Mesenteric fat pad (tissue), 1 donor: ENCODE measurements at places on chromosomes 12 and 14.
A peak's percentile ranks its signal among the peaks of the same experiment; 100 is the strongest.

GRCh38 chr14:92325835-92326234, 2.9 kb downstream of the SLC24A4 start:
- no peak for DNase-seq

DNA sequence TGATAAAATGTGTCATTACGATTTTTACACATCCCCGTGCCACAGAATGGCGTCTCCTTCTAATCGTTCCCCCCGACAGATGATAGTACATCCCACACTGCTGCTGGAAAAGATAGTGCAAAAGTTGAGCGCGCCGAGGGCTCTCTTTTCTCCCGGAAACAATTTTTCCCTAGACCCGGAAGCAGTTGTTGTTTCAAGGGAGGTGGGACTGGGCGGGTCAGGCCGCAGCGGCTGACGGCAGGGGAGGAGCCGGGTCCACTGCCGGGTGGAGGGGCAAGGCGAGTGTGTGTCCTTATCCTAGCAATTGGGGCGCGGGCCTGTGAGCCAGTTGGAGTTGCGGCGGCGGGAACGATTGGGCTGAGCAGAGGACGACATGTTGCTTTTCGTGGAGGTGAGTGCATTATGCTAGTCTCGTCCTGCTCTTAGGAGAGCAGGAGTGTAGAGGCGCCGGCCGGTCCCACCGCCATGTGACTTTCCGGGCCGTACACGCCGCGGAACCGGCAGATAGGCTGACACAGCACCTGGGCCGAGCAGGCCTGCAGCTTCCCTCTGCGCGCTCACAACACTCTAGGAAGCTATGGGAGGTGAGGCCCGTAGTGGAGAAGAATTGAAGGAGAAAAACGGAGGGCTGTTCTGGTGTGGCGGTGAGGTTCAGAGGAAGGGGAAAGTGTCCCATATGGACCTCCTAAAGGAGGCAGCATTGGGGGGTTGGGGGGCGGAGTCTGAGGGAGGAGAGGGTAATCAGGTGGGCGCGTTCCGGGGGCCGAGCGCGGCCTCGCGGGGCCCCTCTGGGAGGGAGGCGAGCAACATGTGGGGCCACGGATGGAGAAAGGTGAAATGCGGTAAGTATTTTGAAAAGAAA, at the start of gene LARP4:
TSS of gene LARP4 (plus strand) at position 248 of the 862 bp plus-strand sequence. CDS start at position 374, 126 bp downstream.
- DNase-seq: peak; percentile 96

GRCh38 chr12:105676694-105677093, 346.2 kb downstream of the C12orf75 start:
- no peak for DNase-seq

DNA sequence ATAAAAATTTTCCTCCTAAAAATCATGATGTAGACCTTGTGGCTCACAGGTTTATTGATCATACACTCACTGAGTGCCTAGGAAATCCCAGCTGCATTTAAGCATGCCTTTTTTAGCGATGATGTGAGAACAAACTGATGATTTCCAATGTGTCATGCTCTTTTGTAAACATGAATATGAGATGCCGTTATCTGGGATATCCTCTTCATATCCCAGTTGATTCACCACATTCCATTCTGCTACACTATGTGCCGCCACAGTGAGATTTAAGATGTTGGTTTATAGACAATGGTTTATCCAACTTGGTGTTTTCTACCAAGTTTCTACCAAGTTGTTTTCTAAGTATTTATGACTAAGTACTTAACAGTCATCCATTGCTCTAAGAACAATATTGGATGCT, 5.2 kb downstream of the OR4E1 start:
- DNase-seq: no peak

GRCh38 chr12:92503029-92503931, 199.5 kb upstream of the PLEKHG7 start:
- DNase-seq: no peak

DNA sequence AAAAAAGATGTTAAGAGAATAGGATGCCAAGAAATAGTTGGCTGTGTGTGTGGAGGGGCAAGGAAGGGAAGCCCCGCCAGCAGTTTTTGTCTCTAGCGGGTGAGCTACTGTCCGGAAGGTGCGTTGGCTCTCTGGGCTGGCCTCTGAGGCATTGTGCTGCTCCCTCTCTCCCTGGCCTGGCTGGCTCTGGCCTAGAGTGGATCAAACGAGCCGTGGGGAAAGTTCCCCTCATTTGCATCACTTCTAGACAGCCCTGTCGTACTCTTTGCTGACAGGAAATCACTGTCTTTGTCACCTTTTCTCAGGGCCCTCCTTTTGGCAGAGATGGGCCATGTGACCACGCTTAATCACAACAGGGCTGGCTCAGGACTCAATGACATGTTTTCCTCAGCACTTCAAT, 236.1 kb upstream of the NPAS3 start:
- DNase-seq: no peak

- DNase-seq: peak; percentile 62
Observed at GRCh38 chr14:94539181-94539580, 22.1 kb upstream of the SERPINA4 start.

DNA sequence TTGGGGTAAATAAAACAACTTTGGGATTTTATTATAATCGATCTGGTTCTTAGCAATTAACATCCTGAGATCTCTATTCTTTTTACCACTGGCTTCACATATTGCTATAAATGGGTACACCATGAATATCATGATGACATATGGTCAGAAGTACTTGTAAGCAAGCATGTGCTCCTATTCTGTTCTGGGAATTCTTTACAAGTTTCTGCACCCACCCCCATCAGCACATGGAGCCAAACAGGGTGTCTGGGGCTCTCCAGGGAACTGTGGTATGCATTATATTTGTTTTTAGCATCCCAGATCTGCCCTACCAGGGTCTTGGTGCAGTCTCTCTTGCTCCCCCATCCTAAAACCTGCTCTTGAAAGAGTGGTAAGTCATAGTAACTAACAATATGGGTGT, 31.3 kb downstream of the DMAC2L start:
- DNase-seq: no peak

GRCh38 chr14:77343662-77344061, 22.8 kb downstream of the GSTZ1 start:
- no peak for DNase-seq

- DNase-seq: no peak
Observed at GRCh38 chr12:104072099-104072498, 7.8 kb downstream of the HCFC2 start.

DNA sequence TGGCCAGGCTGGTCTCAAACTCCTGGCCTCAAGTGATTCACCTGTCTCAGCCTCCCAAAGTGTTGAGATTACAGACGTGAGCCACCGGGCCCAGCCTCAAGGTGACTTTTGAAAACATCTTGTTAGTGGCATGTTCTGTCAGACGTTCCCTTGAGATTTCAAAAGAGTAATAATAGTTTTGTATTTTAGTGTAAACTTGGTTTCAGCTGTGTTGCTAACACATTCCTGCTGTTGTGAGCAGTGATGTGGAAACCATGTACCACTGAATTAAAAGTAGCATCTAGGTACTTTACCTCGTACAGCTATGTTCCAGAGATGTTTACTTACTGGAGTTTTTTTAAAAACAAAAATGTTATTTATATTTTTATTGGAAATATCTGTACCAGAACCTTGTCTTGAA, 111.3 kb downstream of the AEBP2 start:
- no peak for DNase-seq

DNA sequence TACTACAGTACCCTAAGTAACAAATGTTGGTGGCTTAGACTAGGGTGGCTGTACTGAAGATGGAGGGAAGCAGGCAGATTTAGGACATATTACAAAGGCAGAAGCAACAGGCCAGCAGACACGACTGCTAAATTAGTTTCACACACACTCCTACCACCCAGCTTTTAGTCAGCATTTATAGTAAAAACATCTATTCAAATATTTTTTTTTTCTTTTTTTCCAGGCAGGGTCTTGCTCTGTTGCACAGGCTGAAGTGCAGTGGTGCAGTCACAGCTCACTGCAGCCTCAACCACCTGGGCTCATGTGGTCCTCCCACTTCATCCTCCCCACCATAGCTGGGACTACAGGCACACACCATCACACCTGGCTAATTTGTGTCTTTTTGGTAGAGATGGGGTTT, 72.9 kb downstream of the CDK17 start:
- DNase-seq: no peak
